ENCODE measurements at places on chromosomes 3 and 15.

GRCh38 chr3:69997631-69998307 is 1.8 kb upstream of the SAMMSON start:
- no peak for DNase-seq

DNA sequence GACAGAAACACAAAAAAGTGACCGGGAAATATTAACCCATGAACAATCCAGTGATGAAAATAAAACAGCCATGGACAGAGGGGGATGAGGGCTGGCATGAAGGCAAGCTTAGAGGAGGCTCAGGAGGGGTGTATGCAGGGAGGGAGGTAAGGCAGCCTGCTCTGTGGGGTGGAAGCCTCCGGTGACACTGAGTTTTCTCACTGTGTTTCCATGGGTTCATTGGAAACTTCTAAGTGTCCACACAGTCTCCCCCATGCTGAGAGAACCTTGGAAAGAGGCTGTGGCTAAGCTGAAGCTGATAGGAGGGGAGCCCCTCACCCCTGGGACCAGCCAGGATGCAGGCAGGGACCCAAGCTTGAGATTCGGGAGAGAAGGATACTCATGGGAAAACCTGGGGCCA is 6.8 kb upstream of the SKOR1 start:
- no peak for DNase-seq

DNA sequence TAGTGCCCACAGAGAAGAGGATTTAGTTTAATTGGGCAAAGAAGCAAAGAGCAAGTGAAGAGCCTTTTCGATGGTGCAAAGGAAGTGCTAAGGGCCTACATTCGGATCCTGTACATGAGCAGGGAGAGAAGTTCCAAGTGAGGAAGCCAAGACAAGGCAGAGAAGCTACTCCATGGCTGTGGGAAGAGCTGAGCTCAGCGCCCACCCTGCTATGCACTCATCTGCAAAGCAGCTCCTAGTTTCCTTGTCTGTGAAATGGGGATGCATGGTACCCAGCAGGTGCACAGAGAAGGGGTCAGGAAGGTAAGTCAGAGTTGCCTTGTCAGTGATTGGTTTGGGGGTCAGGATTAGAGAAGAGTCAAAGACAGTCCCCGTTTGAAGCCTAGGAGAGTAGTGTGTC is 126.5 kb downstream of the PDE8A start:
- no peak for DNase-seq

DNA sequence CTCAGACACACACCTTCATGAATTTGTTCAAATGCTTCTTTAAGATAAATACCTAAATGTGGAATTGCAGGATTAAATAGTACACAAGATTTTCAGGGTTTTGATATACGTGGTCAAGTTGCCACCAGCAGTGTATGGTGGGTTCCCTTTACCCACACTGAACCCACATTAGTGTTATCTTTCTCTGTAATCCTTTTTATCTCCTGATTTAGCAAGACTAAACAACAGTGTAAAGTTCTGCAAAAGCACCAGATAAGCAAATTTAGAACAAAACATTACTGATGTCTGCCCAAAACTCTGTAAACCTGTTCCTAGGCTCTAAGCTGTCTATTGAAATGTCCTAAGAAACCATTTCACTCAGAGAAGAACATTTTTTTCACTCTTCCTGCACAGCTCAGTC is 352.9 kb downstream of the FHIT start:
- DNase-seq, result no peak

- DNase-seq, result no peak
Observed at GRCh38 chr3:187734841-187735240, 10.4 kb downstream of the BCL6 start.

- peak; percentile 55 for DNase-seq
Observed at GRCh38 chr3:141452045-141452444, 34.8 kb upstream of the RASA2 start.

GRCh38 chr3:136326316-136326715 is 76.2 kb downstream of the PCCB start:
- DNase-seq, result no peak

- no peak for DNase-seq
Observed at GRCh38 chr15:70530906-70531305, 232.5 kb downstream of the UACA start.

DNA sequence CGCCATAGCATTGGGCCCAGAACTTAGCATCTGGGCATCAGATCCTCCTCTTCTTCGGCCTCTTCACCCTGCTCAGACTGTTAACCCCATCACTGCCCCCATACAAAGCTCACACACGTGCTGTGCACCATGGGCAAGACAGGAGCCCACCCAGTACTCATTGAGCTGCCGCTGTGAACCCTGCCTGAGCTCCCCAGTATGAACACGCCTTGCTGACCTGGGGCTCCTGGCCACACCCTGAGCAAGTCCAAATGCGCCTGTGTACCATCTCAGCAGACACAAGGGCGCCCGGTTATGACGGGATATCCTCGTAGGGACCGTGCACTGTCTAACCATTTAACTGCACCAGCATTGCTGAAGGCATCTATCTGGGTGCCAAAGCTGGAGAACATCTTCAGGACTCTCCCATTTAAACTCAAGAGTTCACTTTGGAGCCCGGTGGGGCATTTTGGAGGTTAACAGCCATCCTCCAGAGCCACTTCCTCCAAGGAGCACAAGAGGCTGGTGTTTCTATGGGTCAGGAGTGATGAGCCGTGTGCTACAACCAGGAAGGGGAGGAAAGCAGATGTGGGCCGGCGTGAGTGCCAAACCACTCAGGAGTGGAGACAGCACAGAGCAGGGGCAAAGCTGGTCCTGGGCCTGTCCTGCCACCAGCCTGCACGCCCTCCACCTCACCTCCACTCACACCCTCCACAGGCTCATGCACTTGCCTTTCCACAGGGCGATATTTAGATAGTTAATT is 12.1 kb downstream of the PRR23E start:
- DNase-seq, result no peak

DNA sequence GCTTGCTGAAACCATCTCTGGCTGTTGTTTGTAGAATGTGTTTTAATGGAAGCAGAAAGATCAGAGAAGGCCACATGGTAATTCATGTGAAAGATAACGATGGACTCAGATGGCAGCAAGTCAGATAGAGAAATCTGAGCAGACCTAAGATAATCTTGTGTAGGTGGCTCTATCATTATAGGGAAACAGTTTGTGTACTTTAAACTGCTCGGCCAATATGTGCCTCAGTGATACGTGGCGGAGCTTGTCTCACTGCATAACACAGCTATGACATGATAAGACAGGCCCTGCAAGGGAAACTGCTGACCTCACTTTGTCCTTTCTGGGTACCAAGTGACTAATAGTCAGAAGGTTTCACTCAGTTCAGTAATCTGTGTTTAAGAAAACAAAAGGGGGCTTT is 51.0 kb downstream of the MME start:
- DNase-seq, result no peak

DNA sequence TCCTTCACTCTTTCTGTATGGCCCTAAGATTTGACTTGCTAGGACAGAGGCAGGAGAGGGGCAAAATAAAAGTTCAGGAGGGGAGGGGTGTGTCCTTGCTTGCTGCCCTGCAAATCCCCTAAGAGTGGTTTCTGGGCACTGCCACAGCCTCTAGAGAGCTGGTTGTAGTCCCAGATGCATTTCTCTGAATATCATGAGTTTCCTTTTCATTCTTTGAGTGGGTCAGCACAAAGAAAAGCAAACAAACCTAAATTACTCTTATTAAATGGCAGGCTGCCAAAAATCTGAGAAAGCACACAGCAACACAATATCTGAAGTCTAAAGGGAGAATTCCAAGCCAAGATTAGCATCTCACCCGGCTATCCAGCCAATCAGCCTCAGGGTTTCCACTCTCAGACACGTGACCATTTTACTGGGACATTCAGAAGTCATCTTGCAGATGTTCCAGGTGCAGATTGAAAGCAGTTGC is 919.3 kb downstream of the TUSC7 start:
- no peak for DNase-seq

DNA sequence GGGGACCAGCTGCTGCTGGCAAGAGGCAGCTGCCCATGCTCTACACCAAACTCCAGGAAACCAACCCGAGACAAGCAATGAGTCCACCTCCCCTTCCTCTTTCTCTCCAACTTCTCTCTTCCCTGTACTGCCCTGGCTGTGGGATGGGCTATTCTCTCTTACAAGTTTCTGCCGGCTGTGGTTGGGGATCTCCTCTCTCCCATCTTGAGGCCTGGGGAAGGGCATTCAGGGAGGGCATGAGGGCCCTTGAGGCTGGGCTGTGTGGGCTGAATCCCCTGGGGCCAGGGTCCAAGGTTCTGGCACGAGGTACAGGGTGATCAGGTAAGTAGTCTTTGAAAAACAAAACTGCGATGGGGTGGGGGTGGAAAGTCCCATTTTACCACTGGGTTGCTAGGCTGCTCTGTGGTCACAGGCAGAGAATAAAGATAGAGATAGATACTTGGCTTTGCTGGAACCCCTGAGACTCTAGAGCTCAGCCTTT is 32.3 kb upstream of the CTSH start:
- DNase-seq, result no peak

DNA sequence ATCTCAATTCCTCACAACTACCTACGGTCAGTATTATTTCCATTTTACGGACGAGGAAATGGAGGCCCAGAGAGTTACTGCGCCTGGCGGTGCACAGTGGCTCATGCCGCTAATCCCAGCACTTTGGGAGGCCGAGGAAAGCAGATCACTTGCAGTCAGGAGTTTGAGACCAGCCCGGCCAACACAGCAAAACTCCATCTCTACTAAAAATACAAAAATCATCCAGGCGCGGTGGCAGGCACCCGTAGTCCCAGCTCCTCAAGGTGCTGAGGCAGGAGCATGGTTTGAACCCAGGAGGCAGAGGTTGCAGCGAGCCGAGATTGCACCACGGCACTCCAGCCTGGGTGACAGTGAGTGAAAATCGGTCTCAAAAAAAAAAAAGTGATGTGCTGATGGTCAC is 187.3 kb downstream of the XXYLT1 start:
- no peak for DNase-seq

DNA sequence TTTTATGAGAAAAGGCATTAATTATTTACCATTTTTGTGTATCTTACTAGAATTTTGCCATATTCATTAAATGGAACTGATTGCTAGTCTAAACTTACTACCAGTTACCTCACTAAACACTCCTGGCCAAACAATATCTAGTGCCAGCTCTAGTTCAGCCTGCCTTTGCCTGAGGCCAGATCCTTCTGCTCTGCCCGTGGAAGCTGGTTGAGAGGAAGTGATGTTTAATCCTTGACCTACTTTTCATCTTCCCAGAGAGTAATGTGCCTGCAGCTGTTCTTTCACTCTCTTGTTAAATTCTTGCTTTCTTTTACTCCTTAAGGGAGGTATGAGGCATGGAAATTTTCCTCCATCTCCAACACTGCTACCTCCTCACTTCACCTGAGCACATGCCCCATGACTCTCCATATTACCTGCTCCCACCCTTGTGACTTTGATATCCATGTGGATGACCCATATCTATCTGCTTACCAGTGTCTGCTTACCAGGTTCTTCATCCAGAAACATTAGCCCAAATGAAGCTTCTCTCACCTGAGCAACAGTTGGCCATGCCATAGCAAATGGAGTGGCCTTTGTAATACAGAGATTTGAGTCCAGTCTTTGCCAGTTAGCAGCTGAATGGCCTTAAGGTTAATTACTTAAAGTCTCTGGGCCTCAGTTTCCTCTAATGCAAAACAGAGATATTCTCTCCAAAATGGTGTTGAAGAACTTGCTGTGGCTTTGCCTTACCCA is 53.4 kb downstream of the UBE2E1 start:
- DNase-seq, result no peak

GRCh38 chr3:150020527-150020926 is 49.8 kb upstream of the PFN2 start:
- no peak for DNase-seq

DNA sequence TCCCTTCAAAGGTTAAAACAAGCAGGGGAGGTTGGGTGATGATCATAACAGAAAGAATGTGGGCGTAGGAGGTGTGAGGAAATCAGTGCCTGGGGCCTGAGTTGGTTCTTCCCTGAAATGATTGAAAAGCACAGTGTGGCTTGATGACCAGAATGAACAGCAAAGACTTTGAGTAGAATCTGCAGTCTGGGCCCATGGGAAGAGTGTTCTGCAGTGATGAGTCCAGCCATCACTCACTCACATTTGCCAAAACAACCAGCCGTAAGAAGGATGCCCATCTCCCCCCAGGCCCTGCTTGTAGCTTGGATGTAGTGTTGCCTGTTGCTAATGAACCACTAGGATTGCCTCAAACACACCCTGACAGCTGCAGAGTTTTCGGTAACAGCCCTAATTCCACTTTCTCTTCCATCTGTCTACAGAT is 67.9 kb downstream of the VGLL3 start:
- DNase-seq, result no peak

GRCh38 chr3:14467814-14468620 is 65.6 kb downstream of the SLC6A6 start:
- DNase-seq, result peak; percentile 36

DNA sequence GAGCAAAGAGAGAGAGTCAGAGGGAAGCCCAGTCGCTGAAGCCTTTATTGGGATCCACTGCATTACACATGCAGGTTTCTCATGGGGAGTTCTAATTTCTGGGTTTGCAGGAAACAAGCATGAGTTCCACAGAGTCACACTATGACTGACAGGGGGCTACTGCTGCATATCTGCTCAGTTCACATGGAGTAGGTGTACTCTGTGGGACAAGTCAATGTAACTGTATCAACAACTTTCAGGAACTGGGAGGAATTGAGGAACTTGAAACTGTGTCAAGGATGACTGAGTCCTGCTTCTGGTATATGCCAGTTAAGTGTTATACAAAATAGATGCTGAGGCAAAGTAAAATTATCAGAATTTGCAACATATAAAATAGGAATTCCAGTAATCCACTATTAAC is 110.8 kb downstream of the NPAP1 start:
- no peak for DNase-seq

DNA sequence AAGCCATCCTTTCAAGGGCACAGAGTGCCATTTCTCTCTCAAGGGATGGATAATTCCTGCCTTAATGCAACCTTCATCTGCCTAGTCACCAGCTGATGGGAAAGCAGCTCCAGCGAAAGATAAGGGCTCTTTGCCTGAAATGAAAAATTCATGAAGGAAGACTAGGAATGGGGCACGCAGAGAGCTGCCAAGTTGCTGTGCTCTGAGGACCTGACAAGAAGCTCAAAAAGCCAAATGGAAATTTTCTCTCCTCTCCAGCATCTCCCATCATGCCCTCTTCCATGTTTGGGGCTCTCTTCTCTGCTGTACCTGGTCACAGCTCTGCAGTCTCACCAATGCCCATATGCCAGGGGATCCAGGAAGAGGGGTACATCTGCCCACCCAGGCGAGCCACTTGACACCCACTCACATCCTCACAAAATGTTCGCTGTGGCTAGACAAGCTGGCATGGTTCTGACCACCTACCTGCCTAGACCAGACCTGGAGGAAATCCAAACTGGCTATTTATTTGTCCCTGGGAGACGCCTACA is 29.3 kb upstream of the ABHD2 start:
- no peak for DNase-seq

DNA sequence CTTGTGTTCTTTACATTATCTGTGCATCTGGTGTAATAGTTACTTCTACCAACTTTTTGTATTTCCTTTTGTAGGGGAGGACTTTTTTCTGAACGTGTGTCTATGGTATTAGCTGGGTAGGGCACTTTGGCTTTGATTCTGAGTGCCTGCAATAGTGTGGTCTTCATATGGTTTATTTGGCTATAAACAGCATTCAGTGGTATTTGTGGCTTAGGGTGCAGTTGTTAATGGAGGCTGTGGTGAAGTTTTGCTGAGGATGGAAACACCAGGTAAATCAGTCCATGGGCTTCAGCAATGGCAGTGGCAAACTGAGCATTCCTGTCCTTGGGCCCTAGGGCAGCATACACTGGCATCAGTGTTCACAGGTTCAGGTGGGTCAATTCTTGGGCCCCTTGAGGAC is 230.6 kb upstream of the CTNNB1 start:
- DNase-seq, result no peak

Measured in hematopoietic multipotent progenitor cell treated with erythropoietin and hydrocortisone succinate and interleukin-3 and kit ligand, for 15 days (in vitro differentiated cells).